Neuronal stem cell (in vitro differentiated cells): ENCODE measurements at places on chromosomes 3 and 15.

- no peaks in the 10 kb centered on the region for H3K27me3 ChIP-seq
- H3K4me3 ChIP-seq = no peak overlapping the region
- DNase-seq = no peak
- no peaks in the 10 kb centered on the region for H3K4me1 ChIP-seq
- peaks cover 2% of the 10 kb centered on the region for H3K36me3 ChIP-seq
Observed at GRCh38 chr15:28933710-28934445, 48.1 kb downstream of the APBA2 start.

- H3K36me3 ChIP-seq = no peaks in the 10 kb centered on the region
- H3K27ac ChIP-seq = no peak overlapping the region
- DNase-seq = no peak
- no peak overlapping the region for H3K4me3 ChIP-seq
Observed at GRCh38 chr3:11913316-11913715, 66.6 kb upstream of the TAMM41 start.

DNA sequence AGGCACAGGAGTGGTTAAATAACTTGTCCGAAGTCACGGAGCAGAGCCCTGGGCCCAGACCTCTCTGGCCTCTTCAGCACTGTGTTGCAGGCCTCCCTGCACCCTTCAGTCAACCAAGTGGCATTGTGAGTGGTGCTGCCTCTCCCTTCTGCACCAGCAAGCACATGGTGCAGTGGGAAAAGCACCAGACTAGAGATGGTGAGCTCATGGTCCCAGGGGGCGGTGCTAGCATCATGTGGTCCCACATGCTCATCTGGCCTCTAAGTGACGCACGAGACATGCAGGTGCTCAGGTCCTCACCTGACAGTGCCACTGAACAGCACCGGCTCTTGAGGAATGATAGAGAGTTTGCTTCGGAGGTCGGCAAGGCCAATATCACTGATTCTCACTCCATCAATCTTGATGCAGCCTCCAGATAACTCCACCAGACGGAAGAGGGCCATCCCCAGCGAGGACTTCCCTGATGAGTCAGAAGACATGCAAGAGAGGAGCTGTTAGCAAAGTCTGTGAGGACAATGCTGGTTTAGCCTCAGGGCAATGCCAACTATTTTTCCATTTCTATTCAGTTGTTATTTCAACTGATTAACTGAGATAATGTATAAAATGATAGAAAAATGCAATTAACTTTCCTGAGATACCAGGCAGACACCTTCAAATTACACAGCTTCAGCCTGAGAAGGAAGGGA lies 53.1 kb upstream of the PARL start:
- peaks cover 53% of the 10 kb centered on the region for H3K36me3 ChIP-seq
- H3K4me1 ChIP-seq = no peaks in the 10 kb centered on the region
- no peak for DNase-seq
- H3K27me3 ChIP-seq = no peaks in the 10 kb centered on the region
- no peak overlapping the region for H3K4me3 ChIP-seq
- no peak overlapping the region for H3K27ac ChIP-seq

GRCh38 chr3:161028555-161029153 lies 76.5 kb downstream of the B3GALNT1 start:
- no peaks in the 10 kb centered on the region for H3K36me3 ChIP-seq
- no peak for DNase-seq
- no peaks in the 10 kb centered on the region for H3K4me1 ChIP-seq

GRCh38 chr3:23798876-23799275 lies 6.9 kb upstream of the UBE2E1 start:
- no peak overlapping the region for H3K27ac ChIP-seq
- DNase-seq = no peak
- H3K27me3 ChIP-seq = no peaks in the 10 kb centered on the region
- H3K4me1 ChIP-seq = peaks cover 3% of the 10 kb centered on the region

GRCh38 chr3:178480795-178481194 lies 55.4 kb upstream of the KCNMB2 start:
- no peaks in the 10 kb centered on the region for H3K36me3 ChIP-seq
- no peak overlapping the region for H3K27ac ChIP-seq
- H3K4me3 ChIP-seq = no peak overlapping the region
- H3K27me3 ChIP-seq = no peaks in the 10 kb centered on the region

DNA sequence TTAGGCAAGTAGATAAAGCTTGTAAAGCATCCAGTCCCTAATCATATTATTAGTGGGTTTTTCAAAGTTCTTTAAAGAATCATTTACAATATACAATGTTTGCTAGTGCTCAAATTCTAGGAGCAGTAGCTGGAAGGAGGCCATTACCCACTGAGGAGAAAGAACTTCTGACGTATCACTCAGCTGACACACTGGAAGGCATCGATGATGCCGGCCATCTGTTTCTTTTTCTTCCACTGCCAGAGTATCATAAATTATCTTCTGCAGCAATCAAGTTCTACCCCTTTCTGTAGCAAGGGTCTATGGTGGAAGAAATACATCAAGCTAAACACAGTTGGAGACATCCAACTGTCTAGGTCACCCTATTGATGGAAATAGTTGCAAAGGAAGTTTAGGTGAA lies 243.2 kb upstream of the LRRN1 start:
- no peaks in the 10 kb centered on the region for H3K27me3 ChIP-seq
- H3K27ac ChIP-seq = no peak overlapping the region
- H3K4me1 ChIP-seq = peaks cover 2% of the 10 kb centered on the region
- H3K36me3 ChIP-seq = no peaks in the 10 kb centered on the region

DNA sequence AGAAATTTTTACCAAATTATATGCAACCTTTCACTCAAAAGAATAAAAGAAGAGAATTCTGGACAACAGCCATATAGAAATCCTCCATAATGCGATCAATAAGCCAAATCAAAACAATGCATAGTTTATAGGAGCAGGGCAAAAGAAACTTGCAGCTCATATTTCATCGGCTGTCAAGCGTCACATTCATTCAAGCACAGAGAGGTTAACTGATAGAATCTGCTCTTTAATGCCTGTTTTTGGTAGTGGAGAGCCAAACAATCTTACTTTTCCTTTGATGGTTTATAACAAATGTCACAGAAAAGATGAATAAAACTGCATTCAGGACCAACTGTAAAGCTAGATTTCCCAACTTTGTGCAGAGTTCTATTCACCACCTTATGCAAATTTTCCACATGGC lies 35.4 kb downstream of the PRTG start:
- peaks cover 17% of the 10 kb centered on the region for H3K4me1 ChIP-seq
- H3K27me3 ChIP-seq = no peaks in the 10 kb centered on the region
- DNase-seq = no peak

DNA sequence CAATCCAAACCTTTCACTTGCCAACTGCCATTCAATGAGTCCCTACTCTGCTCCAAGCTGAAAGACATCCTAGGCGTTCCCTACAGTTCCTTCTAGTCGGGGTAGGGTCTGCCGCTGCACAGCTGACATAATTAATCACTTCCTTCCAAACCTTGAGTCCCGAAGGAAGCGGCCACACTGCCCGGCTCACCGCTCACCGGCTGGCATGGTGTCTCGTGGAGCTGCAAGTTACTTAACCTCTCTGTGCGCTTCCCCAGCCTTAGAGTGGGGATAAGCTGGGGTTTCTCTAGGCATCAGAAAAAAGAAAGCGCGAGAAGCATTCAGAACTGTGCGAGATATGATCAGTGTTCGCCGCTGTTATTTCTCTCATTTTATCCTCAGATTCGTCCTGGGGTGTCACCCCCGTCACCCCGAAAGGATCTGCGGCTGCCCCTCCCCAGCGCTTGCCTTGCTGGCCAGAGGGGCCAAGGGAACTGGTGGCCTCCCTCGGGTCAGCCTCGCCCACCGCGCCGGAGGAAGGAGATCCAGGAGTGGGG lies 748 bp downstream of the MRPS25 start:
- H3K27ac ChIP-seq = no peak overlapping the region
- H3K36me3 ChIP-seq = peaks cover 3% of the 10 kb centered on the region
- DNase-seq = no peak
- peaks cover 10% of the 10 kb centered on the region for H3K4me1 ChIP-seq
- peak overlapping the region; percentile 82 for H3K4me3 ChIP-seq

- H3K27ac ChIP-seq = no peak overlapping the region
- H3K4me1 ChIP-seq = no peaks in the 10 kb centered on the region
- H3K4me3 ChIP-seq = no peak overlapping the region
- no peaks in the 10 kb centered on the region for H3K36me3 ChIP-seq
Observed at GRCh38 chr3:80238152-80238551, 470.4 kb upstream of the ROBO1 start.

- H3K36me3 ChIP-seq = no peaks in the 10 kb centered on the region
- H3K4me1 ChIP-seq = peaks cover 2% of the 10 kb centered on the region
- H3K27ac ChIP-seq = no peak overlapping the region
- no peaks in the 10 kb centered on the region for H3K27me3 ChIP-seq
- H3K4me3 ChIP-seq = no peak overlapping the region
- no peak for DNase-seq
Observed at GRCh38 chr3:56364665-56365064, 103.6 kb downstream of the ERC2 start.

DNA sequence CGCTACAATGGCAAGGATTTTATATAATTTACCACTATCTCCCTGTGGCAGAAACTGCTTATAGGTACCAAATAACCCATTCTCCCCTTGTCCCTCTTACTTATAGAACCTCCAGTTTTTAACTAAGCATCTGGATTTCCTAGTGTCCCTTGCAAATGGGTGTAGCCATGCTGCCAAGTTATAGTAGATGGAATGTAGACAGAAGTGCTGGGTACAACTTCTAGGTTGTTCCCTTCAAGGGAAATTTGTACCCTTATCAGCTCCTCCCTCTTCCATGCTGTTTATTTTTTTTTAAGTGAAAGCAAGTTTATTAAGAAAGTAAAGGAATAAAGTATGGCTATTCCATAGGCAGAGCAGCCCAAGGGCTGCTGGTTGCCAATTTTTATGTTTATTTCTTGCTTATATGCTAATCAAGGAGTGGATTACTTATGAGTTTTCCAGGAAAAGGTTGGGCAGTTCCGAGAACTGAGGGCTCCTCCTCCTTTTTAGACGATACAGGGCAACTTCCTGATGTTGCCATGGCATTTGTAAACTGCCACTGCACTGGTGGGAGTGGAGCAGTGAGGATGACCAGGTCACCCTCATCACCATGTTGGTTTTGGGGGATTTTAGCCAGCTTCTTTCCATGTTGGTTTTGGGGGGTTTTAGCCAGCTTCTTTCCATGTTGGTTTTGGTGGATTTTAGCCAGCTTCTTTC lies 40.1 kb upstream of the TM4SF19 start:
- H3K4me3 ChIP-seq = no peak overlapping the region
- H3K27ac ChIP-seq = no peak overlapping the region
- DNase-seq = no peak
- no peaks in the 10 kb centered on the region for H3K27me3 ChIP-seq

DNA sequence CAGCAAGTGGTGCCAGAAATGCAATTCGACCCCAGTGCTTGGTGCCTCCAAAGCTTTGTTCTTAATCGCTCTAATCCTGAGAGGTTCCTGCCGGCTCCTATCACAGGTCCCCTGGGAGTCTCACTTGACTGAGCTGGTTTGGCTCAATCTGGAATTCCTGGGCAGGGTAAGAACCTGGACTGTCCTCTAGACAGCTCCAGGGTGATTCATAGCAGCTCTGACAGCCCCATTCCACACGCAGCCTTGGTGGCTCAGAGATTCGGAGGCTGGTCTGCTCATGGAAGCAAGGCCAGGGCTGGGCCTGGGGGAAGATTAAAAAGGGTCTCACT lies 37.9 kb downstream of the MYO5C start:
- H3K27me3 ChIP-seq = no peaks in the 10 kb centered on the region
- H3K4me1 ChIP-seq = peaks cover 31% of the 10 kb centered on the region
- peaks cover 11% of the 10 kb centered on the region for H3K36me3 ChIP-seq

- H3K27me3 ChIP-seq = no peaks in the 10 kb centered on the region
- H3K36me3 ChIP-seq = no peaks in the 10 kb centered on the region
- DNase-seq = no peak
Observed at GRCh38 chr15:52405856-52406255, 110.3 kb upstream of the MYO5C start.

DNA sequence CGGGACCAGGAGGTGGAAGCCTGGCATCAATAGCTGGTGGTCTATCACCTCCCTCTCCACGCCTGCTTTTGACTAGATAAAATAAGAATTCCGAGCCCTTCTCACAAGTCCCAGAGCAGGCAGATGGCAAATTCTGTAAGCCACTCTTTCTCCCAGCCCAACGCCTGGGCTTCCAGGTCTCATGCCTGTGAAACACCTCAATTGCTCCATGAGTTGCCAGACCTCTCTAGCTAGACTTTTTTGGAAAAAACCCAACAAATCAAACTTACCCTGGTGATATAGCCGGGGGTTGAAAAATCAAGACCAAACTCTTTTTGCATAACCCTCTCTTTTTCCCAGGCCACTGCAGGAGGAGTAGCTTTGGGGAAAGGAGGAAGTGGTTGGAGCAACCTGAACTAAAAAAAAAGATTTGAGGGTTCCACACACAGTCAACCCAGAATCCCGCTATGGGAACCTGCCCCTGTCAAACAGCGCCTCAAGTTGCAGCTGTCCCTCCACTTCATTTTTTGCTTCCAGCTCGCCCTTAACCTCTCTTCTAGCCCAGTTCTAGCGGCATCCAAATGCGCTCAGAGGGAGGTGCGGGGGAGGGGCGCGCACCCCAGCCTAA lies 7.0 kb downstream of the BHLHE40 start:
- H3K4me1 ChIP-seq = peaks cover 13% of the 10 kb centered on the region
- H3K27me3 ChIP-seq = peaks cover 13% of the 10 kb centered on the region
- no peak for DNase-seq
